ENCODE measurements at places on chromosomes 1 and 21.

GRCh38 chr1:105260001-105260400 lies 1510.3 kb downstream of the AMY1C start:
- DNase-seq = no peak

GRCh38 chr1:15352128-15352957 lies 57.3 kb upstream of the EFHD2 start:
- peak; percentile 12 for DNase-seq

GRCh38 chr1:46364612-46365011 lies 24.0 kb downstream of the NSUN4 start:
- no peak for DNase-seq

- DNase-seq = no peak
These were observed 62.6 kb upstream of the DENND1B start for GRCh38 chr1:197837911-197838310.

- DNase-seq = no peak
These were observed 1.9 kb downstream of the PLA2G2F start for GRCh38 chr1:20141001-20141400.

- no peak for DNase-seq
These were observed 129.5 kb upstream of the DSCAM start for GRCh38 chr21:40976198-40977109.

DNA sequence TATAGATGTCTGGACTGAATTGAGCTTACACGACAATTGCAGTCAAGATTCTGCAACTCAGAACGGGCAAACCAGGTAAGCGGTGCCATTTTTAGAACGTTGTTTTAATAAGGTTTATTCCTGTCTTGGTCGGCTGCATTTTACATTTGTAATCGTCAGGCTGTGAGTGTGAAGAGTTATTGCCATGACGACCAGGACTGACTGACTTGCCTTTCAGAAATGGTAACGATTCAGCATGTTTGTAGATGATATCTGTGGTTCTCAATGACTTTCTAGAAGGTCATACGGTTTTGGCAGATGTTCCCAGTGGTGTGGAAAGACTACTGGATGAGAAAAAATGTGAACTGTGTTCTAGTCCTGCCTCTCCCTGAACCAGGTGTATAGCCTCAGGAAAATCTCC lies 271.3 kb upstream of the B3GALT2 start:
- DNase-seq = no peak

GRCh38 chr1:217027403-217028080 lies 304.3 kb upstream of the ESRRG start:
- DNase-seq = no peak

DNA sequence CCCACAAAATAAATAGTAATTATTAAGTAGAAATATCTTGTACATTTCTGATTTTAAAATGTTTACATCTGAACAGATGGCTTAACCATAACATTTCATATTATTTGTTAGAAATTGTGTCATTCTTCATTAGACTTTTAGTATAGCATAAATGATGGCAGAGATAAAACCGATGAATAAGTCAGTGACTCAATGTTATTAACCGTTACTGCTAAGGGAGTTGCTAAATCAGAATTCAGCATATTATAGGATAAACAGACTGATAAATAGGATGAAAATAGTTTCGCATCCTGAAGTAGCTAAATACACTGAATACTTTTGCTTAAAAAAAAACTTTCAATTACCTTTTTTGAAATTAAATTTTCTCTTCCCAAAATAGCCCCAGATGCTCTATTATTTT lies 610.6 kb upstream of the ZP4 start:
- no peak for DNase-seq

- no peak for DNase-seq
These were observed 6.6 kb upstream of the SIM2 start for GRCh38 chr21:36692114-36692834.

DNA sequence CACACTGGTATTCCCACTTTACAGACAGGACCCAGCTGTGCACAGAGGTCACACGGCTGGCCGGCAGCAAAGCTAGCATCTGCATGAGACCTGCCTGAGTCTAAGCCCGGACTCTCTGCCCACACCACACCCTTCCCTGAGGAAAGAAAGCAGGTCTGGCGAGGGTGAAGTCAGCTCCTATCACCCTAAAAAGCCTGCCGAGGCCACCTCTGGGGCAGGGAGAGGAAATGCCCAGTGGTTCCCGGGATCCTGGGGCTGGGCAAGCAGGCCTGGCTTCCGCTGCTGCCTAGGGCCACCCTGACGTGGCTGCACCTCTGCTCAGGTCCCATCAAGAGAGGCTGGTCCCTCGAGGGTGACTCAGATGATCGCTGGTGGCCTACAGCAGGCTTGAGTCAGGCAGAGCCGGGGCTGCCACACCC lies 42.2 kb downstream of the RAP1GAP start:
- DNase-seq = no peak

DNA sequence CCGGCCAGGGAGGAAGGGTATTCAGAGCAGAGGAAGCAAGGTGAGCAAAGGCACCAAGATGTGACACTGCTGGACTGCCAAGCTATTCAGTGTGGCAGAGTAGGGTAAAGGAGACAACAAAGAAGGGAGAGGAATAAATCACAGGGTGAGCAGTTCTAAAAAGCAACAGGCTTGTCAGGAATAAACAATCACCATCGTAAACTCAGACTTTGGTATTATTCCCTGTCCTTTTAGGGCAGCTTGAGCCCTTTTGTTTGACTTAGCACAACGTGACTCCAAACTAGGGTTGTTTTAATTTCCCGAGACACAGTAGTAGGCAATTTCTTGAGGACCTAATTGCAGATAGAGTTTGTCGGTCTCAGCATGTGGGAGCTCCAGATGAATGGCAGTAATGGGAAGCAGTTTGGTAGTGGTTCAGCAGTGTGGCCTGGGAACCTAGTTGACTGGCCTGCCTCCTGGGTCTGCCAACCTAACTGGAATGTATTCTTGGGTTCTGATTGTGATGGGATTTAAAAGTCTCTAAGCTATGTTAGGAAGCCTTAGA lies 4.3 kb downstream of the CR1L start:
- DNase-seq = no peak

DNA sequence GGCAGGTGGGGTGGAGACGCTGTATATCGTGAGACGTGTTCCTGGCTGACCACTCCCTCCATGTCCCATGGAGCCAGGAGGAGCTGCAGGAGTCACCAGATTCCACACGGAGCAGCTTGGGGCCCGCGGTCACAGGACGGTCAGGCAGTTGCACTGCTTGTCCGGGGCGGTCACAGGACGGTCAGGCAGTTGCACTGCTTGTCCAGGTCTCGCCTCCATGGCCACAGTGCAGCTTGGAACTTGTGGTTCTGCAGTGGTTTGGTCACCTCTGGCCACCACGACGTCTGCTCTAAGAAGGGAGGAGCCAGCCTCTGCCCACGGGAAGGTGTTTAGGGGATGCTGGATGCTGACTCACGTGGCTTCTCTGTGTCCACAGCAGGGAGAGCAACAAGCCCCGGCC lies 33.0 kb downstream of the SLX9 start:
- DNase-seq = no peak

GRCh38 chr1:3718764-3719163 lies 33.5 kb upstream of the CCDC27 start:
- no peak for DNase-seq

DNA sequence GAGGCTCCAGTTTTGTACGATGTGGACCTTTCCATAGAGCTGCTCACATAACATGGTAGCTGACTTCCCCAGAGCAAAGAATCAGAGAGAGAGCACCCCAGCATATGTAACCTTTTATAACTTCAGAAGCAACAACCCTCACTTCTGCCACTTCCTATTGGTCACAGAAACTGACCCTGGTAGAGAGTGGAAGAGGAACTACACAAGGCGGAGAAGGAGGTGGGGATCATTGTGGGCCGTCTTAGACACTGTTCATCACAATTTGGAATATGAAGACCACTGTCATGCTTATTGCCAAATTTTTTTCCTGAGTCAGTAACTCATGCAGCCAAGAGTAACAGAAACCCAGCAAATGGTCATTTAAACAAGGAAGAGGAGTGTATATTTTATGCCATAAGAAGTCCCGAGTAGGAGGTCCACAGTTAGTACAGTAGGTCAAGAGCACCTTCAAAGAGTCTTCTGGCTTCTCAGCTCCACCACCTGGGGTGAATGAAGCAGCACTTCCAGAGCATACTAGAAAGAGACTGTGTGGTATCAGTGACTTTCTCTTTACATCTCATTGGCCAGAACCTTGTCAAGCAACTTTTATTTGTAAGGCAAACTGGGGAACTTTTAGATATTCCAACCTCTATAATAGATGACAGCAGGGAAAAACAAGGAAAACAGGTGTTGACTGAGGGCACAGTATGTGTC lies 71.8 kb downstream of the ODF2L start:
- no peak for DNase-seq

- no peak for DNase-seq
These were observed 122.2 kb downstream of the NOS1AP start for GRCh38 chr1:162191396-162192305.

DNA sequence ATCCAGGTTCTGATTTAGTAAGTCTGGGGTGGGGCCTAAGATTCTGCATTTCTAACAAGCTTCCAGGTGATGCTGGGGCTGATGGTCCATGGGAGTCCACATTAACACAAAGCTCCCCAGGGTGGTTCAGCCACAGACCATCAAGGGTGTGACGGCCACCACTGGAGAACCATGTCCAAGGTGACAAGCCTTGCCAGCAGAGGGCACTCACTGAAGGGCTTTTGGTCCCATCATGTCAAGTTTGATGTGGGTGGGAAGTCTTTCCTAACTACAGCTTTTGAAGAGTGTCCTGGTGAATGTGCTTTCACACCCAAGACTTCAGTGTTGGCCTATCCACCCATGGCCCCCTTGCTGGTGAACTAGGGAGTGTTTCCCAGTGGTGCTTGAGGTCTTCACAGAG lies 67.1 kb downstream of the UBE2T start:
- DNase-seq = peak; percentile 22

GRCh38 chr1:209633335-209633997 lies 18.8 kb downstream of the LAMB3 start:
- no peak for DNase-seq

DNA sequence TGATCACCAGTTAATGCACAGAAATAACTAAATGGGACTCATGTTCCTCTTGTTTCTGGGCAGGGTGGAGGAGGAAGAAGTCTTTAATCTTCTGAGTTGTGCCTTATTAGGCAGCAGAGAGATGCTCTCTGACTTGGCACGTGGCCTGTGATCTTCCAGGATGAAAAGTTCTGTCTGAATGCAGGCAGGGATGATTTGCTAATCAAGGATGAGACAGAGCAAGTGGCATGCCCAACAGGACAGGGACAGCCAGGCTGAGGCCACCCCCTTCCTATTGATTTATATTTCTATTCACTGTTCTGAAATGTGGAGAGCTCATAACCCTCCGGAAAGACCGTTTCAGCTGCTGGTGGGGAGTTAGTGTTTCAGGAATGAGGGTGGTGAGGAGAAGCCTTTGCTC lies 477.8 kb upstream of the CAMK1G start:
- DNase-seq = no peak

- DNase-seq = no peak
These were observed 20.8 kb upstream of the RLF start for GRCh38 chr1:40140211-40140973.

GRCh38 chr1:82059959-82060358 lies 259.2 kb downstream of the ADGRL2 start:
- DNase-seq = no peak

- DNase-seq = no peak
These were observed 849.8 kb downstream of the USP25 start for GRCh38 chr21:16579538-16579937.

DNA sequence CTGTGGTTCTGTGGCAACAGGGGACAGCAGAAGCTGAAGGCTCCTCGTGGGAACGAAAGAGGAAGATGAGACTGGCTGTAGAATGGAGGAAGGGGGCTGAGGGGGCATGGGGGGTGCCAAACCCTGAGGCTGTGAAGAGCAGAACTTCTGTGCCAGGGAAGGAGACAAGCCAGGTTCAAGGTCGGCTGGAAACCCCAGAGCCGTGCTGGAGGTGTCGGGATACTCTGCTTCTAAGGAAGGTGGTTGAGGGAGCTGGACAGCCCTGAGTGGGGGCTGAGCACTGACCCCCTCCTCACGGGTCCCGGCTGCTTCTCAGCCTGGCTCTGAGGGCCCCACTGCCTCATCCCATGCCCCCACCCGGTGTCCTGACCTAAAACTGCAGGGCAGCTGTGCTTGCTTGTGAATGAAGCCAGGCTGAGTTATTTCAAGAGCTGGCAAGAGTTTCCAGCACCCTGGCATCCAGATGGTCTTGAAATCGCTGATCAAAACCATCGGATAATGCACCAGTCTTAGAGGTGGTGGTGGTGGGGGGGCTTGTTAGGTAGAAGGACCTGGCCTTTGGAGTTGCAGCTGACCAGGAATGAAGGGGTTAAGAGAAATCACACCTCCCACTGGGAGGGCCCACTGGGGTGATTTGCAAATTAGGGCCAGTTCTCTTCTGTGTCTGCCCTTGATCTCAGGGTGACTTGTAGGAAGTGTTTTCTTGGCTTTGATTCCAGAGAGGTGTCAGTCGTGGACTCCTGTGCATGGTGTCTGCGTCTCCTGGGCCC lies 218.9 kb upstream of the C1orf174 start:
- DNase-seq = no peak

DNA sequence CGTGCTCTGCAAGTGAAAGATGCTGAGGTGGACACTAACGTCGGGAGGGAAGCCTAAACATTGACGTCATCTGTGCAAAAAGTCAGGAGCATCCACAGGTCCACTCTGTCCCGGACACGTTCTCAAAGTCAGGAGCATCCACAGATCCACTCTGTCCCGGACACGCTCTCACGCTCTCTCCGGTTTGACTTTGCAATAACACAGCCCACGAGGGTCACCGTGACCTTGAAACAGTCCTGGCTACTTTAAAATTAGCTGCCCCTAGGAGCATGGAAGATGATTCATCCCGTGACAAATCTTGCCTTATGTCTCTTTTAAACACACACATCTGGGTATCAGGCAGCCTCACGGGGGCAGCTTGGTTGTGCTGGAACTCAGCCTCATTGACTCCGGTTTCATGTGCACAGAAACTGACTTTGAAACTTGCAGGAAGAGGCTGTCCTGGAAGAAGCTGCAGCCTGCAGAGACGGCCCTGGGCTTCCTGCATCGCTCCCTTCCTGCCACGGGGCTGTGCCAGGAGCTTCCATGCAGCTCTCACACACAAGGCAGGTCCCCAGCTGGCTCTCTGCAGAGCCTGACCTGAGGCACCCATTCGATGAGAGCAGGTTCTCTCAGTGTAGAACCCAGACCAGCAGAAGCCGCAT lies 18.1 kb upstream of the COL18A1 start:
- no peak for DNase-seq

- no peak for DNase-seq
These were observed 470.8 kb downstream of the LMO4 start for GRCh38 chr1:87799451-87799850.

DNA sequence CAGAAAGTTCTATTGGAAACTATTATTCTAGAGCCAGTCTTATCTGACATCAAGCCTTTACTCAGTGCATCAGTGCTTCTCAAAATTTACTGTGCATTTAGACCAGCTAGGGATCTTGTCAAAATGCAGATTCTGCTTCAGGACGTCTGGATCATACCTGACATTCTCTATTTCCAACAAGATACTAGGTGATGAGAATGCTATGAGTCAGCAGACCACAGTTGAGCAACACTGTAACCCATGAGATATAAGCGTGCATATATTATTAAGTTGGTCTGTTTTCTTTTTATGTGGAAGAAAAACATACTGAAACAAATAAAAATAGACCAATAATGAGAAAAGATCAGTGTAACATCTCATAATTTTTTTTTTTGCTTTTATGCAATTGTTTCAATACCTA lies 40.4 kb upstream of the KCNH1 start:
- DNase-seq = no peak

GRCh38 chr1:1577367-1578011 lies 2.8 kb upstream of the SSU72 start:
- DNase-seq = no peak

GRCh38 chr1:180092931-180093650 lies 61.6 kb upstream of the QSOX1 start:
- DNase-seq = no peak

- DNase-seq = no peak
These were observed 3.4 kb upstream of the AHDC1 start for GRCh38 chr1:27607239-27607804.

GRCh38 chr1:100735244-100735643 lies 15.7 kb downstream of the VCAM1 start:
- DNase-seq = no peak

Data from stimulated activated CD4-positive, alpha-beta T cell treated with anti-CD3 and anti-CD28 coated beads, Interleukin-4, amount 100 ng/mL, for 1 hour (primary cell).